Esophagus muscularis mucosa (tissue), 4 donors: ENCODE measurements at places on chromosomes 3 and 15. TPM values are rescaled to one million over a fixed set of nuclear protein-coding genes. Genes with fewer than 3 reads are reported as not detected.

Gene CX3CR1
- 0.78 TPM for total RNA-seq

Gene TM4SF18
- total RNA-seq = 10.6 TPM

Gene FGD5
- 15.4 TPM for total RNA-seq

DNA sequence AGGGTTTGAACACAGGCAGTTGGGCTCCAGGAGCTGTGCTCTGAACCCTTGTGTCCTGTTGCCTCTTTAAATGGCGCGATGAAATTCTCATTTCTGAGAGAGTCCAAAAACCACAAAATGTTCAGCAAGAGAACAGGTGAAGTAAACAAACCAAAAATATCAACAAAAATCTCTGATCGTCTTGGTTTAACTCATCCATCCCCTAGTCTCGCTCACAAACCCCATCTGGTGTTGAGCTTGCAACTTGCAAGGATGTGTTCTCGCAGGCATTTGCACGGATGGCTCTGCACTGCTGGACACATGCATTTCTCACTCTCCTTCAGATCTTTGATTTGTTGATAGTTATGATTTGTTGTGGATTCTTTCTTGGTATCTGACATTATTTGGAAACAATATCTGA is 31.1 kb downstream of the FAH start:
- DNase-seq = no peak

GRCh38 chr15:91553196-91553854 is 300.2 kb upstream of the SLCO3A1 start:
- DNase-seq = no peak

DNA sequence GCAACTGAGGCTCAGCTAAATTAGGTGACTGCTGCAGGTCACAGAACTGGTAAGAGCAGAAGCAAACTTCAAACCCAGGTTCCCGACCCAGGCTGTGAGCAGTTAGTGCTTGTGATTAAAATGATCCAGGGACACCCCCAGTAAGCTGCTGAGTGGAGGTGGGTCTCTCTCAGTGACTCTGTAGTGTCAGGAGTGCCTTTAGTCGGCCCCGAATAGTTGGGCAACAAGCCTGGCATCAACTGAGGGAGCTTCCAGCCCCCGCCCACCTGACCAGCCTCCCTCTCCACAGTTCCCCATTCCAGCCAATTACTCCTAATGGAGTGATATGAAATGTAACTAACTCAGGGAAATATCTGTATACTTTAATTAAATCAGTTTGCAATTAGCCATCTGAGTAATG is 168.0 kb upstream of the SMAD3 start:
- DNase-seq = no peak
